ENCODE measurements at places on chromosomes 3 and 15.

- DNase-seq = no peak
Measured at GRCh38 chr3:44886561-44886960, 12.2 kb downstream of the TGM4 start.

- no peak for DNase-seq
Measured at GRCh38 chr3:152323834-152324233, 55.1 kb downstream of the MBNL1 start.

- no peak for DNase-seq
Measured at GRCh38 chr3:177306252-177306651, 109.0 kb upstream of the TBL1XR1 start.

DNA sequence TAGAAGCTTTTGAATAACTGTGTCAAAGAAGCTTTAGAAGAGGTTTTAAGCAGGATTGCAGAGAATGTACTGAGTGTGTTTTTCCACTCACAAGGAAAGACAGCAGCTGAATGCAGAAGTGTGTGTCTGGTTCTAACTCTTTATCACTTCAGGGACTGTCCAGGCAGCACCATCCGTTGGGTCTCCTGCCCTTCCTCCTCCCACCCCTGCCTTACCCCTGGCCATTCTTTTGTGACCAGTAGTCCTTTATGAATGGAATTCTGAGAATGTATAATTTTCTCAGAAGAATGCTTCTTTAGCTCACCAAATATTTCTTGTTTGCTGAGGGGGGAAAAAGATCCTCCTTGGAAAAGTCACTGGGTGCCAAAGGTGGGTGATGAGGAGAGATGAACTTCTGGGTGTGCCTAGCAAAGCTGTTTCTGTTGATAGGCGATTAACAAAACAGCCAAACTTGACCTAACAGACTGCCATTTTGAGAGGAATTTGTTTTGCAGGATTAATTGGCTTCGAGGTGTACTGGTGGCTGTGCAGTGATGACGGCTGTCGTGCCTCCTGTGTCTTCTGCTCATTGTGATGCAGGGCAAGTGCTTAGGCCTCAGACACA is 70.9 kb downstream of the IGF1R start:
- no peak for DNase-seq
